ENCODE measurements at places on chromosomes 1 and 21.

- DNase-seq, result no peak
These were observed 160.0 kb downstream of the NEGR1 start for GRCh38 chr1:72122099-72122880.

- DNase-seq, result no peak
These were observed 323.0 kb downstream of the PLPP3 start for GRCh38 chr1:56256153-56257000.

DNA sequence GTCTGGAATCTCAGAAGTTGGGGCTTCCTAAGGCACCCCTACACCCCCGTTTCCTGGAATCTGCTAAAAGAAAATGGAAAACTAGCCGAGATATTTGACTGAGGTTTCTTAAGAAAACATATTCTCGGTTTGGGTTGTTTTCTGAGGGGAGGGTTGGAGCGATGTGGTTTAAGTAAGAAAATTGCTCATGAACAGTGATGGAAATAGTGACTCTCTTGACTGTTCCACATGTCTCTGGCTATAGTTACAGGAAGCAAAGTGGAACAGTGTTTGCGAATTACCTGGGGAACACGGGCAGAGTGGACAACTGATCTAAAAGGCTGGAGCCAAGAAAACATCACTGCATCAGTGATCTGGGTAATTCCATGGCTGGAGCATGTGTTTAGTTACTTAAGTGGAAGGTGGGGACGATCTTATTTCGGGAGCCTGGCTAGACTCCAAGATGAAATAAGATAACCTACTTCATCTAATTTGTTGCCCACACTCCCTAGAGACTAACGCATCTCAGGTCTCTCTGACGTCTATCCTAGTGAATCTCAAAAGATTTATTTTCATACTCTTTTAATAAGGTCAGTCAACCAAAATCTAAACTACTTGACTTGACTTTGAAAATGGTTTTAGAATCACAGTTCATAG, 92.4 kb downstream of the KCNJ15 start:
- no peak for DNase-seq

GRCh38 chr1:164510435-164510834, 48.5 kb upstream of the PBX1 start:
- DNase-seq, result no peak

GRCh38 chr1:180633057-180634056, 1.5 kb downstream of the XPR1 start:
- DNase-seq, result no peak

- no peak for DNase-seq
These were observed 63.5 kb upstream of the BMP8A start for GRCh38 chr1:39427912-39428311.

GRCh38 chr1:212260557-212261355, 24.5 kb upstream of the PPP2R5A start:
- DNase-seq, result no peak

- no peak for DNase-seq
These were observed at the start of gene AGPAT3 for GRCh38 chr21:43864962-43865539. Gene AGPAT3 (plus strand): TSS chr21:43865223. CDS start chr21:43959682, 94,459 bp downstream.

- DNase-seq, result no peak
These were observed 14.2 kb downstream of the MT1HL1 start for GRCh38 chr1:236990052-236990445.
